Hippocampal formation (tissue), 2 donors: ENCODE measurements at places on chromosomes 1 and 21.

GRCh38 chr1:68188060-68188538 lies 44.2 kb downstream of the WLS start:
- no peak for DNase-seq

- DNase-seq = no peak
Observed at GRCh38 chr1:31551208-31551607, 25.1 kb upstream of the TINAGL1 start.

GRCh38 chr1:159945483-159946241 lies at the start of gene IGSF9:
Gene IGSF9 (minus strand): TSS chr1:159945613. CDS start chr1:159943454, 2,159 bp downstream.
- DNase-seq = peak; percentile 57

DNA sequence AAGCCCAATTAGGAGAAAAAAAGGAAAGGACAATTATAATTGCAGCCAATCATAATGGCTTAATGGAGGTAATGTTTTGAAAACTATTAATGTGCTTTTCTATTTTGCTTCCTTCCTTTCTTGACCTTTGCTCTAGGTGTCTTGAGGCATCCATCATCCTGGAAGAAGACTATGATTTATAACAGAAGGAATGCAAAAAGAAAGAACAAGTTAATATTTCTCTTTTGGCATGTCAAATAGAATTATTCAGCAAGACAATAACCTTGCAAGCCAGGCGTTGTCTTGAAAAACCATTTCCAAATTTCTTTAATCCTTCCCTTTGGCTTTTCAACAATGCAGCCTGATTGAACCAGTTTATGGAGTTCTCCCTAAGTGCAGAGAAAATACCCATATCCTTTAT lies 107.7 kb upstream of the USP24 start:
- DNase-seq = no peak

GRCh38 chr1:116663821-116664220 lies 3.7 kb downstream of the IGSF3 start:
- no peak for DNase-seq

DNA sequence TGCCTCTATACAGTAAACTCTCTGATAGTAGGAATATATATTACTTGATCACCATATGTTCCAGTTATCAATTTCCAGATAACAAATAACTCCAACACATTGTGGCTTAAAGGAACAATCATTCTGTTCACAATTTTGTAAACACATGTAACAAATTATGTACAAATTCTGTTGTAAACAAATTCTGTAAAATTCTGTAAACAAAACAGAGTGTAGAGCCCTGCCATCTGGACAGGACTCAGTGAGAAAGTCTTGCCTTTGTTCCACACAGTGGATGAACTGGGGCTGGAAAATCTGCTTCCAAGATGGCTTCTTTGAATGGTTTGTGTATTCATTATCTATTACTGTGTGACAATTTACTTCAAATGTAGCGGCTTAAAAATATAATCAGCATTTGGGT lies 69.0 kb upstream of the LRRC7 start:
- no peak for DNase-seq

DNA sequence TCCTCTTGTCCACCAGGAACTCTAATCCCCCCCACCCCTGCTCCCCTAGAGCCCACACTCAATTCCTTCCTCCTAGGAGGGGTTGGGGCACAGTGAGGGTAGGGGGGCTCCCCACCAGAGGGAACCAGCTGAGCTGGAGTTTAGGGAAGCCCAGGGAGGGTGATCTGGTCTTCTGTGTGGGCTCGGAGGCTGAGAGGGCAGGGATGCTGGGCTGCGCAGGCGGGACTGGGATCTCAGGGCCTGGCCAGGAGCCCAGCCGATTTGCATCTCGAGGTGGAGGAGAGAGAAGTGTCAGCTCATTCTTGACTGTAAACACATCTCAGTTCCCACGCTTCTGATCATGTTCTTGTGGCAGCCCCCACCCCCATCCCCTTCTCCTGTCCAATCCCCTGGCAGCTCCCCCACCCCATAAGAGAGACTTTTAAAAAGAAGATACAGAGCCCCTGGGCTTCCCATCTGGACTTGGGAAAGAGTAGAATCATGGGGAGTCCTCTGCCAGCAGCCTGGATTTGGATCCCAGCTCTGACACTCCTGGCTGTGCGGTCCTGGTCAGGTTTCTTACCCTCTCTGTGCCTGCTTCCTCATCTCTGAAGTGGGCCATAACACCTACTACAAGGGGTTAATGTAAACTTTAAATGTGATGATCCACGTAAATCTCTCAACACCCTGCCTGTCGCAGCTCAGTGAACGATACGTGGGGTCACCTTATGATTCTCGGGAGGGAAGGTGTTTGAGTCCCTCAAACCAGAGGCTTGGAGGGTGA lies 6.6 kb downstream of the PEAR1 start:
- no peak for DNase-seq

GRCh38 chr21:34924771-34925419 lies 124.2 kb downstream of the RUNX1 start:
- no peak for DNase-seq

GRCh38 chr1:188872376-188872775 lies 1605.3 kb downstream of the BRINP3 start:
- no peak for DNase-seq

DNA sequence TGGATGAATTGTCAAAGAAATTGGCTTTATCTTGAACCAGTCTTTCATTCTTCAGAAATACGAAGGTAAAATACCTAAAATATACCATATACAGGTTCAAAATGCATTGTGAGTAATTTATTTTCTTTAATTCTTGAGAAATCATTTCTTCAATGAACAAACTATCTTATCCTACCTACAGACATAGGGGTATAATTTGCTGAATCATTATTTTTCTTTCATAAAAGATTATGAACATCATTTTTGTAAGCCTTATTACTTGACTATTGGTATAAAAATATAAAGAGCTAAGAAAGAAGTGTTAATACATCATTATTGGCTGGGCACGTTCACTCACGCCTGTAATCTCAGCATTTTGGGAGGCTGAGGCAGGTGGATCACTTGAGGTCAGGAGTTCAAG lies 167.7 kb downstream of the DNAH14 start:
- no peak for DNase-seq

GRCh38 chr1:154386643-154387352 lies 18.3 kb upstream of the IL6R start:
- DNase-seq = no peak

DNA sequence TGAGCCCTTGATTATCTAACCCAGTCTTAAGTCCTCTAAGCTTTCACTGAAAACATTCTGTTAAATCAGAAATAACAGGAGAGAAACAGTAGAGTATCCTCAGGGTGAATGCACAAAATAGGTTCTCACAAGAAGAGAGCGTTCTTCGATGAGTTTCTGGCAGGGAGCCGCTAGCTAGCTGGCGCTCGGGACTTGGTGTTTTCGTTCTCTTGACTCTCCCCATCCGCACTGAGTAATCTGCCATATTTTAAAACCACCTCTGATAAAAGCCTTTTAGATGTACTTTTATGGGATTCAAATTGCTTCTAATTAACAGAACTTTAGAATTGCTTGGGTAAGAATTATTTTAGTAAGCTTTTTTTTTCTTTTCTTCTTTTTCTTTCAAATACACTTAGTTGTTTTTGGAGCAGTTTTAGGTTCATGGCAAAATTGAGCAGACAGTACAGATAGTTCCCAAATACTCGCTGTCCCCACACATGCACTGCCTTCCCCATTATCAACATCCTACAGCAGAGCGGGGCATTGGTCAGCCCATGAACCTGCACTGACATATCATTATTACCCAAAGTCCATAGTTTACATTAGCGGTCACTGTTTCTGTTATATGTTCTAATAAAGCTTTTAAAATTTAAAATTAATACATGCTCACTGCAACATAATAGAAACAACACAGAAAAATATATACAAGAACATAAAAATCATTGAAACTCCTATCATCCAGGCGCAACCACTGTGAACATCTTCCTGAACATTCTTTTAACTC lies 35.4 kb downstream of the PRDM2 start:
- peak; percentile 37 for DNase-seq

DNA sequence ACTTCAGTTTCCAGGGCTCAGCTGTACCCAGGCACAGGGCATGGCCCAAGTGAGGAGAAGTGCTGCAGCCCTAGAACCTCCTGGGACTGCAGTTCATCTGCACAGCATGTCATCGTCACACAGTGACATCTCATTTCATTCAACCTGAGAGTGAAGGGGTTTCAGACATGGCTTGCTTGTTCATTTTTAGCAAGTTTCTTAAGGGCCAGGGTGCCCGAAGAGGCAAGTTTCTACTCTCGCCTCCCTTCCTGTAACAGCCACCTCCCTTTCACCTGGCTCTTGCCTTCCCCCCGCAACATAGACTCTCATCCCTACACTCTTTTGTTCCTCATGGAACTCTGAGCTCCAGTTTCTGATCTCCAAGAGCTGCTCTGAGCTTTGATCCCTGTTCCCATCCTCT lies 108.1 kb downstream of the C1orf21 start:
- DNase-seq = no peak

DNA sequence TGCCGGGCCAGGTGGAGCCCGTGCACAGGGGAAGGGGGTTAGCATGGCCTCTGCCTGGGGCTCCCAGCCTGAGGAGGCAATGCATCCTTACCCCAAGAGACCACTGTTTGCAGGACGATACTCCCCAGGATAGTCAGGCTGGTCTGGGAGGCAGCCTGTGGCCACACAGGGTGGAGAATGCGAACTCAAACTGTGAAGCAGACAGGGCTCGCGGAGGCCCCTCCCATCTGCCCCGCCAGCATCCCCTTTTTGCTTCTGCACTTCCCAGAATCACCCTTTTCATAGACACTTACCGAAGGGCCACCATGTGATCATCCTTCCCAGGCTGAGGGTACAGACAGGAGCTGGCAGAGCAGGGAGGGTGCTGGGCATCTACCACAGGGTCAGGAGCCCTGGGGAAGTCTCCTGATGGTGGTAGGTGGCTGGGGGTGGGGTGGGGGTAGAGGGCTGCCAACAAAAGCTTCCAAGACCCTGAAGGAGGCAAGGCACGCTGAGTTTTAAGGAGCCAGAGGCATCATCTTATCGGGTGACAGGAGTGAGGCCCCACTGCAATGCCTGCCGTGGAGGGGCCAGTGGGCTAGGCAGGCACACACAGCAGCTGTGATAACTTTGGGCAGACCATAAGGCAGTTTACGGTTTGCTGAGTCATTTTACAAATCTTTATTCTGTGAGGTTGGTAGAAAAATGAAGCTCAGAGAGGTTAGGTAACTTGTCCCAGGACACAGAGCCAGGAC lies 31.3 kb upstream of the BTG2 start:
- no peak for DNase-seq

DNA sequence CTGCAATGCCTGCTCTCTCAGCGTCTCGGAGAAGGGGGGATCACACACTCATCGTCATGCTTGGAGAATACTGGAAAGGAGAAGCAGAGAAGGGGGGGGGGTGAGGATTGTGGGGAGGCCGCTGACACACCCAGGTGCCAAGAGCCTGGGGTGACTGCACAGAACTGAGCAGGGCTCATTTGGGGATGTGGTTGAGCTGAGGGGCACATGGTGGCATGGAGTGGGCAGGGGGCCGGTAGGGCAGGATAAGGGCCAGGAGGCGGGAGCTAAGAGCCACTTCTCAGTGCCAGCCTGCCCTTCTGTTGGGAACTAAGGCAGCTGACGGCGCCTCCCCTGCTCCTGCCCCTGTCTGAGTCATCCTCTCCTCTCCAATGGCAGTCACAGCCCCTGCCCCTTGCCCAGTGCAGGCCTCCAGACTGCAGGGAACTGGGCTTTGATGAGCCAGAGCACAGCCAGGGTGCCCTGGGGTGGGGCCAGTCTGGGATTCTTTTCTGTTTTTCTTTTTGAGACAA lies 27.2 kb downstream of the MRPL37 start:
- DNase-seq = no peak

DNA sequence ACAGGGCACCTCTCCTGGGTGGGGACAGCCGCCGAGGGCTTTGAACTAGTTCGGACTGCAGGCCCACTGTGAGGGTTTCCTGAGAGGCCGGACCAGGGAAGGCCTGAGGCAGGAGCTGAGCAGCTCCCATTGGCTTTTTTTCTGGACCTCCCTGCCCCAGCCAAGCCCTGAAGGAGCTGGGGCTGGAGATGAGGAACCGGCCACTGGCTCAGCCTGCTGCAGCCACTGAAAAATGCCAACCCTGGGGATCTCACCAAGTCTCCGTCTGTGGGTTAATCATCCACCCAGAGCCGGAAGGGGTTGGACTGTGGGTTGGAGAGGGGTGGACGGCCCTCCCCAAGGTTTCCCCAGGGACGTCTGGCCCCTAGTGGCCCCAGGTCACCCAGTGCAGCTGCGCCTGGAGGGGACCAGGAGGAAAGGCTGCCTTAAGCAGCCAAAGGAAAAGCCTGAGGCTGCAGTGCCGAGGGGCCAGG lies 2.5 kb downstream of the VWA1 start:
- no peak for DNase-seq

DNA sequence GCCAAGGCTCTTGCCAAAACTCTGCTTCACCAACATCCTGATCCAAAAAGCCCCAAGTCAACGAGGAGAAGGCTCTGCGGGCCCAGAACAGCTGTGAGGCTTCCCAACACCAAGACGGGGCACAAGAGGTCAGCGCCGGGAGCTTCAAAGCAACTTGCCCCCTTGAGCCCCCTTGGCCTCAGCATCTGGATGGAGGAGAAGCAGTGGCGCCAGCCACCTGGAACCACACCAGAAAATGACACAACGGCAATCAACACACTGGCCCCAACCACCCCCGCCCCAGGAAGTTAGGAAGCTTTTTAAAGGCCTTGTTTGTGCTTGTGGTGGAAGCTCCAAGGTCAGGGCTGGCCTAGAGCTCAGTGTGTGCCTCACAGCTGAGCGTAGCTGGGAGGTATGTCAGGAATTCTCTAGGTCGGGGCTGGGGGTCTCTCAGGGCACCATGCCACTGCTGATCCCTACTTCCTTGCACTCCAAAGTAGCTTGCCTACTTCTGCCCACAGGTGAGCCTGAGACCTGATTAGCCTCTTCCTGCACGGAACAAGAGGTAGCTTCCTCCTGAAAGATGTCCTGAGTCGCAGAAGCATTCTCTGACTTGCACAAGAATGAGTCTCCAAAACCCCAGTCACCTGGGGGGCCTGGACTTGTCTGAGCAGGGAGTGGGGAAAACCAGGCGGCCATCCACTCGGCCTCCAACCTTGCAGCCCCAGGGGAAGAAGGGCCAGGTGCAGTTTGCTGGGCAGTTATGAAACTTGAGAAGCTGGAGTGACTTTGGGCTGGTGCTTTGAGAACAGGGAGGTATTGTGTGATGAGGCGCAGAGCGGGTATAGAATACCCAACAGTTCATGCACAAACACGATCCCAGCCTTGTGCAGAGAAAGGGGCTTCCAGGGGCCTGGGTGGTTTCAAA lies 9.7 kb upstream of the SRP9 start:
- no peak for DNase-seq

DNA sequence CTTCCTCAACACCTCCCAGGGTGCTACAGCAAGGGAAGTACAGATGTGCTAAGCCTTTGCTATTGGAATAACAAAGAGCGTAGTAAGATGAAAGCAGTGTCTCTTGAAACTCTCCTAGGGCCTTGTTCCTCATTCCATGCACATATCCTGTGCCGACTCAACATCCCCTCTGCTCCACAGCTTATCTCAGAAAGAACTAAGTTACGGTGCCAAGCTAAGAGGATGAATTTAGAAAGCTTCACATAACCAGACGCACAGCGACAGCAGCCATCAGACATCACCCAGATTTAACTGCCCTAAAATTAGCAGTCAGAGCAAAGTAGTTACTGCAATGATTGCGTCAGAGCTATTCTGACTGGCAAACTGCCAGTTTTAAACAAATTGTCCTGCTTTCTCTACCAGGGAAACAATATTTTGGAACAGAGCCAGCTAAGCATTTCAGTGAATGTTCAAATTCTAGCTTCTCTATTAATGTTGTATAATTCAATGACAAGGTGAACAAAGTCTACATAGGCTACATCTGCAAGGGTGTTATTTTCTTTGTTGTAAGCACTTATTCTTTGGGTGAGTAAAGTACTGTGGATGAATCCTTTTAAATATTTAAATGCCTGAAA lies 9.5 kb downstream of the SIPA1L2 start:
- peak; percentile 71 for DNase-seq
